ENCODE measurements at places on chromosomes 3 and 15.

DNA sequence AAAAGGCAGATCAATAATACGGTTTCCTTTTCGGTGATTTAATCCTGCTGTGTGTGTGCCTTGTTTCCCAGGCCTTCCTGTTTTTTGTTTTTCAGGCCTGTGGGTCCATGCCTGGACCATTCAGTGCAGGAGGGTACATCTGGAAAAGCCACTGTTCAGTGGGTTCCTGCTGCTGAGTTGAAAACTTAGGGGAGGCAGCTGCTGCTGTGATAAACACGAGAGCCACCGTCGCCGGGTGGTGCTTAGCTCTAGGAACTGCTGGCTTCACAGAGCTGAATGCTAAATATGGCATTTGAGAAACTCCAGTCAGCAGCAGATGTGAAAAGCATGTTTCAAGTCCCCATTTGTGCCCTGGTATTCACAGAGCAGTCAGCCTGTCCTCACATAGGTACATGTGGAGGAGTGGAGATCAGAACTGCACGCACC is 44.0 kb downstream of the SYNM start:
- DNase-seq: no peak

- DNase-seq: peak; percentile 3
These were observed 315.6 kb upstream of the IL12A start for GRCh38 chr3:159672728-159673688.

- DNase-seq: no peak
These were observed 169.2 kb downstream of the UBE2E2 start for GRCh38 chr3:23372285-23372684.

- DNase-seq: no peak
These were observed 218.2 kb upstream of the MDFIC2 start for GRCh38 chr3:70530626-70531025.

DNA sequence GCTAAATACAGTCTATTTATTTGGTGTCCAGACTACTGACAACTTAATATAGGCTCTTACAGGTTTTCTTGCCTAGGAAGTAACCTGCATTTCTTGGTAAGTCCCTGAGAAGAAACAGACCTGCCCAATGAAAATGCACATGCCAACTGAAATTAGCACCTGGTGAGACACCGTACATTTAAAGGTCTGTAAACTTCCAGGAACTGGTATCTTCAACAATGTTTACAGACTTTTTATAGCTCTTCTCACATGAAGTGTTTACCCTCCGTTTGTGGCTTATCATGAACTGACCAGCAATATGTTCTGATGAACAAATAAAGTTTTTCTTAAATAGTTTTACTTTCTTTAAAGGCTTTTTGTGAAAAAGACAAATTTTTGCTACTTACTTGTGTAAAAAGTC is 93.3 kb downstream of the PCCB start:
- DNase-seq: no peak

- DNase-seq: no peak
These were observed 92.4 kb downstream of the GPR156 start for GRCh38 chr3:120192579-120192978.

DNA sequence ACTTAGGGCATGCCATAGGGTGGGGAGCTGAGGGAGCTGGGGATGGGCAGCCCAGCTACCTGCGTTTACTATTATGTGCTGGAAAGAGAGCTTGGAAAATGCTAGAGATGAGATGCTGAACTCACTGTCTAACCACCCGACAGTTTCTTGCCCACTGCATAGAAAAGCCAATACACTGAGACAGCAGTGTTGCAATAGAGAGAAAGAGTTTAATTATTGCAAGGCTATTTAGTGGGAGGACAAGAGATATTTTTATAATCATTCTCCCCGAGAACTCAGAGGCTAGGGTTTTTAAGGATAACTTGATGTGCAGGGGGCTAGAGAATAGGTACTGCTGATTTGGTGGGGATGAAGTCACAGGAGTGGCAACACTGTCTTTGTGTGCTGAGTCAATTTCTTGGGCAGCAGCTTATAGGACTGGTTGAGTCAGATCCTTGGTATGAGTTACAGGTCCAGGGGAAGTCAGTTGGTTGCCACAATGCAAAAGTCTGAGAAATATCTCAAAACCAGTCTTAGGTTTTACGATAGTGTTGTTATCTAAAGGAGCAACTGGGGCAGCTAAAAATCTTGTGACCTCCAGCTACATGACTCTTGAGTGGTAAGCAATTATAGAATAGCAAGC is 205.9 kb downstream of the GABRG3 start:
- DNase-seq: peak; percentile 2

DNA sequence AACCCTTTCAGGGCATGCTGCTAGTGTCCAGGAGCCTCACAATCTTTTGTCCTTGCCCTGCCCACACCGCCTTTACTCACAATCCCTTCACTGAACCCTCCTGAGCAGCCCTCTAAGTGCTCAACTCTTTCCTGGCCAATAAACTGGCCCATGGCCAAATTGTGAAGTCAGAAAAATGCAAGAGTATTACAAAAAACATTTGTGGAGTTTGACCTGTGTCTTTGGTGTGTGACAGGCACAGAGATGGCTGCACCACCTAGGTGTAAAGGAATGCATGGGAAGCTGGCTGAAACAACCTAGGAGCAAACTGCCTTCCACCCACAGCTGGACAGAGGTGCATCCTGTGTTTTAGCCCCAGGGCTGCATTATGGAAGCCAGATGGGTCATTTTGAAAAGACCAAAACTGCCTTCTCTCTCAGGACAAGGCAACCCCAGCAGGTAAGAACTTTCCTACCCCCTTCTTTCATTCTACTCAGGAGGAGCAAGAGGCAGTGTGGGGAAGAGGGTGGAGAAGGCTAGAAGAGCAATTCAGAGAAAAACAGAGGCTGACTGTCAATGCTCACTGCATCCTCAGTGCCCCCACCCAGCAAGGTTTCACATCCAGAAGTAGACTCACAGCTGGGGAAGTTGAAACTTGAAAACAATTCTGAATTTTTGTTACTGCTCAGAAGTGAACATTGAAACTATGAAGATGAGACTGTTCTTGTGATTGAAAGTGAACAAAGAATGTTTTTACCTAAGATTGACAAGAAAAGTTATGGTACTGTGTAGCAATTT is 78.6 kb downstream of the TRIM42 start:
- DNase-seq: no peak

DNA sequence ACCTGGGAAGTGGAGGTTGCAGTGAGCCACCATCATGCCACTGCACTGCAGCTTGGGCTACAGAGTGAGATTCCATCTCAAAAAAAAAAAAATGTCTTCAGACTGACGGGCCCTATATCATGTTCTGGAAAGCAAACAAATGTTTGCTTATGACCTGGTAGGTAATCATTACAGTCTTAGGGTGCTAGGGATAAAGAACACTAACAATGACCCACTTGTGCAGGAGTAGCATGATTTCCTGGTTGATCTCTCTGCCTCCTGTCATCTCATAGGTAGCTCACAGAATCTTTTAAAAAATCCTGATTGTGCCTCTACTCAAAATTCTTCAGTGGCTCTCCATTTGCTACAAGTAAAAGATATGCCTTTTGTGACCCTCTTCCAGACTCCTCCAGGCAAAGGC is 74.5 kb upstream of the TSPAN3 start:
- DNase-seq: no peak

- DNase-seq: no peak
These were observed 29.5 kb upstream of the MAGI1 start for GRCh38 chr3:66068255-66068654.

- DNase-seq: no peak
These were observed 22.5 kb downstream of the LRRC28 start for GRCh38 chr15:99273801-99274200.

GRCh38 chr3:187740421-187741399 is 4.6 kb downstream of the BCL6 start:
- peak; percentile 27 for DNase-seq

DNA sequence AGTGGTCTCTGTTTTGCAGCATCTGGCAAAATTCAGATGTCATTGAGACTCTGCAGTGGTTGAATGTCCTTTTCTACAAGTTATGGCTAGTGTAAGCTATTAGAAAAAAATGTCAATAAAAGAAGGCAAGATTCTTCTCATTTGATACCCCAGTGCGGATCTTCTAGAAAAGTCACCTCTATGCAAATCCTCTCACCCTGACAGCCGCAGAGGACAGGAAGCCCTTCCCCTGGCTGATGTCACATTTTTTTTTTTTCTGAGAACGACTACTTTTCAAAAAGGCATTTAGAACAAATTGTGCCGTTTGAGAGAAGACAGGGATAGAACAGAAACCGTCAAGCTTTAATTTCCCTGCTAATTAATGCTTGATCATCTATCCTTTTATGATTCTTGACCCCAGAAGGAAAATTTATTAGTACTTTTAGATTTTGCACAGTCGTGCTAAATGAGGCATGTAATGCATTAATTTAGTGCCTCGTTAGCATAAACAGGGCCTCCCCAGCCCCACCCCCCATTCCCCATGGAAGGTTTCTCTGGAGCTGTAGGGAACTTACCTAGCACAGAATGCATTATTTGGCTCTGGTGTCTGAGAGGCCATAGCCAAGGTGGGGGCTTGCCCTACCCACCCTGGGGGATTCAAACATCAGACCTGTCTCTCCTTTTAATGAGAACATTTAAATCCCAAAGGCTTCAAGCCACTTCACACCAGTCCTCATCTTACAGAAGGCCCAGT is 183.8 kb downstream of the OPA1 start:
- no peak for DNase-seq
